Pancreas (tissue), 10 donors: ENCODE measurements at places on chromosomes 1 and 21. TPM values are rescaled to one million over a fixed set of nuclear protein-coding genes. Genes with fewer than 3 reads are reported as not detected.

- no peaks in the 10 kb centered on the region for H3K27me3 ChIP-seq
- H3K4me1 ChIP-seq = no peaks in the 10 kb centered on the region
- no peak for DNase-seq
- H3K4me3 ChIP-seq = no peak overlapping the region
Observed at GRCh38 chr1:163265547-163265946, 56.2 kb upstream of the NUF2 start.

- no peaks in the 10 kb centered on the region for H3K4me1 ChIP-seq
- peak; percentile 80 for DNase-seq
- peaks cover 14% of the 10 kb centered on the region for H3K27me3 ChIP-seq
- H3K27ac ChIP-seq = no peak overlapping the region
Observed at GRCh38 chr1:44423591-44424537, 18.8 kb downstream of the RNF220 start.

- peak within 1 kb of the TSS; percentile 90 for H3K4me3 ChIP-seq
- no peaks in the 10 kb centered on the region for H3K27me3 ChIP-seq
Observed at GRCh38 chr1:178724728-178725465, at the start of gene RALGPS2. RALGPS2 (plus strand) TSS chr1:178725244; CDS start chr1:178776765, 51,521 bp downstream.

DNA sequence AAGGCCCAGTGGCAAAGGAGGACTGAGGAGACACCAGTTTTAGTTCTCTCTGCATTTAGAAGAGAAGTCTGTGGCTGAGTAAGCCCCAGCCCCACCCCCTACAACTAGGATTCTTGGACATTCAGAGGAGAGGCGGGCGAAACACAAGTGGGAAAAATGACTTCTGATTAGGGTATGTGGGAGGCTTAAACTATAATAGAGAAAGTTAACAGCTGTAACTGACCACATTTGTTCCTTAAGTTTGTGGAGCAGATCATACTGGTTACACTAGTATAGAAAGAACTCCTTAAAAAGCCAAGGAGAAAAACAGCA, 11.2 kb upstream of the TRIM33 start:
- no peaks in the 10 kb centered on the region for H3K36me3 ChIP-seq
- no peak overlapping the region for H3K27ac ChIP-seq
- H3K27me3 ChIP-seq = no peaks in the 10 kb centered on the region
- H3K4me1 ChIP-seq = no peaks in the 10 kb centered on the region
- DNase-seq = no peak

DNA sequence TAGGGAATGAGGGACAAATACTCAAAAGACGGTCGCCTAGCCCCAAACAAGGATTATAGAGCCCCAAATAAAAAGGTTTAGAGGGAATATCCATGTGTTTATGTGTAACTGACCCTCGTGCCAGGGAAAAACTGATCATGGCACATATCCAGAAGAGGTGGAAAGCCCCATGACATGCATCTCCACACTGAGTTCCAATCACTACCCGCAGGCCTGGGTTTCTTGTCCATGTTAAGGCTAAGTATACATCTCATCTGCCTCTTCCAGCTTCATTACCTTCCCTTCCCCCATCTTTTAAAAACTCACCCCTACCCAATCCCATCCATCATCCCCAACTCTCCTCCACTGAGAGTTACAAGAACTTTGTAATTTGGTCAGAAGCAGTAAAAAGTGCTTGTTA, 15.2 kb downstream of the GADD45A start:
- H3K4me3 ChIP-seq = no peak overlapping the region
- no peak overlapping the region for H3K27ac ChIP-seq
- DNase-seq = no peak
- no peaks in the 10 kb centered on the region for H3K27me3 ChIP-seq

ARTN gene
- total RNA-seq = 1.9 TPM
